ENCODE measurements at places on chromosomes 5 and 9.

GRCh38 chr9:36788534-36788933 is 215.8 kb downstream of the MELK start:
- no peak for DNase-seq

DNA sequence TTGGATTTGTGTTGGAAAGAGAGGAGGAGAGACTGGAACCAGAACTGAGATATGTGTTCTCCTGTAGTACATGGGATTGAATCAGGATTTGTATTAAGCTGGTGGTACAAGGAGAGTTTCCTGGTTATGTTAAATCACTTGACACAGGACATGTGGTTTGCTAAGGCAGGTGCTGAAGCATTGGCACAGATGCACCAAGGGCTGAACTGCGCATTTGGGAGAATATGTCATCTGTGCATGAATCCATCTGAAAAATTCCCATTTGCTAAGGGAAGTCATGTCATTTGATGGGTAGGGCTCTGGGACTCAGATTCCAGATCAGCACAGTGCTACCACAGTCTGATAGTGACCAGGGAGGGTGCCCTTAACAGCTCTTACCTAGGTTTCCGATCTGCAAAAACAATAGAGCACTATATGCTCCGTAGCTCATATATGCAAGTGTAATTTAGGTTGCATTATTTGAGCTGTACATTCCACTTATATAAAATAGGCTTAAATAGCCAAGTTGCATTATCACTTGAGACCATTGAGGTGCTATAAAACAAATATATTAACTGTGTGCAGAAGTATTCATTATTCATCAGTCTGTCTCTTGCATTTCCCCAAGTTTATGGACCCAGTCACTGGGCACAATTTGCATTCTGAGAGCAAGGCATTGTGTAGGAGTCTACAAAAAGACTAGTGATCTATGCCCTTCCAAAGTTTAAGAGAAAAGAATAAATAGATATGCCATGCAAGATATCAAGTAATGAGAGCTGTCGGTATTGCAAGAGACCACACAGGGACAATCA is 55.2 kb downstream of the ADAMTS16 start:
- DNase-seq: no peak

GRCh38 chr5:137446615-137447014 is 52.5 kb downstream of the SPOCK1 start:
- no peak for DNase-seq

- no peak for DNase-seq
Measured at GRCh38 chr5:104325356-104325755, 762.8 kb upstream of the NUDT12 start.

DNA sequence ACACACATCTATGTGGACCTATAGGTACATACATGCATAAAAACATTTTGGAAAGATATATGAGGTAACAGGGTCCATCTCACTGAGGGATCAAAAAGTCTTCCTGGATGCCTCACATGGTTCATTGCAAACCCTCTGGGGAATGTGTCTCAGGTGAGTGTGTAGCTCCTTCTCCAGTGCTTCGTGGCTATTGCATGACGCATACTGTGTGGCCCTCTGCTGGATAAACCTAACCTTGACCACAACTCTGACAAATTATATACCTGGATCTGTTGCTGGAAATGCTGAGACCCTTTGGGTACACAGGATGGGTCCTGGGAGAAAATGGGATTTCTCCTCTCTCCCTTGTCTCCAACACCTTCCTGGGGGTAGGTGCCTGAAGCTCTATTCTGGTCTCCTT is 91.9 kb downstream of the JAKMIP2 start:
- DNase-seq: no peak

DNA sequence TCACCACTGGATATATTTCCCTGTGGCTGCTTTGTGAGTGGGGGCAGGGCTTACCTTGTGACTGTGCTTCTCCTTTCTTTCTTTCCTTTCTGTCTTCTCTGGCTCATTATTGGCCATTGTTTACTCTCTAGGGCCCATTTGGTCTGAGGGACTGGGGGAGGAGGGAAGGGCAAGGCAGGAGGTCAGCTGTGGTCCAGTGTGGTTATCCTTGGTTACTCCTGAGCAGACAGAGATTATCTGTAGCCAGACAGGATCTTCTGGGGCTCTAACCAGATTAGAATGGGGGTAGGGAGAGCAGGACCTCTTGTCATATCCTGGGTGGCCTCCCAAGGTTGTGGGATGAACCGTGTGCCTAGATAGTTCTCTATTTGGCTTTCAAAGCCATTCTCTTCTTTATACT is 71.2 kb downstream of the ANKRD55 start:
- DNase-seq: no peak

DNA sequence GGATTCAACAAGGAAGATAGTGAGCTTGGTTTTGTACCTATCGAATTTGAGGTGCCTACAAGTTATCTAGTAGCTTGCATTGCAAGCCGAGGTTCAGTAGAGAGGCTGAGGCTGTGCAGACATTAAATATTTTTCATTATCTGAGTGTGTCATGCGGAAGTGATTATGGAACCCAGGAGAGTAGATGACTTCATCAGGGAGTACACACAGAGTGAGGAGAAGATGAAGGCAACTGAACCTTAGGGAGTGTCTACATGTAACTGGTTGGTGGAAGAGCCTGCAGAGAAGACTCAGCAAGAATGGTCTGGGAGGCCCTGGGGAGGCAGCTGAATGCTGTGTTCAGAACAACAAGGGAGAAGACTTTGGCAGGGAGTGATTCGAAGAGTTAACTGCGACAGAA is 393.9 kb downstream of the ARHGEF28 start:
- DNase-seq: no peak

GRCh38 chr5:54304040-54304439 is 6.3 kb downstream of the ARL15 start:
- no peak for DNase-seq

DNA sequence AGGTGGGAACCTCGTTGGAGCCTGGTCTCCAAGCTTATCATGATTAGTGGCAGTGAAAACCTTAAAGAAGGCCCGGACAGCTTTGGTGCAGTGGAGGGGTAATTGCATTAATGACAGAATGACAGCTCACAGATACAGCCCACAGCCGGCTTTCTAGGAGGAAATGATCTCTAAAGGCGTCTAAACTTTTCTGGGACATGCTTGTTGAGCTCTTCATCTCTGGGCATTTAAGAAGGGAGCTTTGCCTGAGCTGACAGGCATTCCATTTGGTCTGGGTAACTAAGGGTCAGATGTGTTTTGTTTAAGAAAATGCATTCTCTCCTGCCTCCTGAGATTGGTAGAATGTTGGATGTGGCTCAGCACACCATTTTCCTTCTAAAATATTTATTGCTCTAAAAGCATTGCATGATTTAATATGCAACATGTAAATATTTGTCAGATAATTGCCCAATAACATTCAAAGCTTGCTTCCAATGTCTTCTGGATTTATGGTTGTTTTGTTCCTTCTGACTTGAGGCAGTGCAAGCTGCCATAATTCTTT is 4.0 kb downstream of the ANKRD33B start:
- DNase-seq: no peak

GRCh38 chr9:38641985-38642864 is 21.8 kb upstream of the ANKRD18A start:
- DNase-seq: peak; percentile 80

- no peak for DNase-seq
Measured at GRCh38 chr5:170310256-170310926, 12.8 kb upstream of the LCP2 start.

- DNase-seq: no peak
Measured at GRCh38 chr9:123789554-123790292, 140.2 kb downstream of the DENND1A start.

- no peak for DNase-seq
Measured at GRCh38 chr5:167886196-167886595, 405.2 kb upstream of the WWC1 start.

DNA sequence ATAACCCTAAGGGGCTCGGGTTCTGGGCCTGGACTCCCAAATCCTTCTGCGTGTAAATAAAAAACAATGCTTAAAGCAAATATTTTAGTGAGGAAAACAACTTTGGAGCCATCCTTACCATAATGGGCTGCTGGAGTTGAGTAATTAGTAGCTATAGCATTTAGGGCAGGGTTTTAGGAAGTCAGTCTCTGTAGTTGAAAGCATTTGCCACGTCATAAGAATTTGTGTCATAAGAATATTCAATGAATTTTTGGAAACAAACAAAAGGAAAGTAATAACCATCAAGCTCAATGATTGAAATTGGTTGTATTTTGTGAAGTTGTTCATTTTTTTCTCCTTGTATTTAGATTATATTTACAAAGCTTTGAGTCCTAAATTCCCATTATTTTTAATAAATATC is 114.8 kb upstream of the ELL2 start:
- DNase-seq: no peak

- DNase-seq: no peak
Measured at GRCh38 chr5:150064681-150065220, 21.6 kb downstream of the CSF1R start.

GRCh38 chr9:129287619-129288305 is 109.7 kb upstream of the IER5L start:
- DNase-seq: no peak

- DNase-seq: no peak
Measured at GRCh38 chr9:115121181-115121580, 3.2 kb upstream of the TNC start.

GRCh38 chr5:147382776-147383175 is 127.1 kb downstream of the DPYSL3 start:
- peak; percentile 27 for DNase-seq

DNA sequence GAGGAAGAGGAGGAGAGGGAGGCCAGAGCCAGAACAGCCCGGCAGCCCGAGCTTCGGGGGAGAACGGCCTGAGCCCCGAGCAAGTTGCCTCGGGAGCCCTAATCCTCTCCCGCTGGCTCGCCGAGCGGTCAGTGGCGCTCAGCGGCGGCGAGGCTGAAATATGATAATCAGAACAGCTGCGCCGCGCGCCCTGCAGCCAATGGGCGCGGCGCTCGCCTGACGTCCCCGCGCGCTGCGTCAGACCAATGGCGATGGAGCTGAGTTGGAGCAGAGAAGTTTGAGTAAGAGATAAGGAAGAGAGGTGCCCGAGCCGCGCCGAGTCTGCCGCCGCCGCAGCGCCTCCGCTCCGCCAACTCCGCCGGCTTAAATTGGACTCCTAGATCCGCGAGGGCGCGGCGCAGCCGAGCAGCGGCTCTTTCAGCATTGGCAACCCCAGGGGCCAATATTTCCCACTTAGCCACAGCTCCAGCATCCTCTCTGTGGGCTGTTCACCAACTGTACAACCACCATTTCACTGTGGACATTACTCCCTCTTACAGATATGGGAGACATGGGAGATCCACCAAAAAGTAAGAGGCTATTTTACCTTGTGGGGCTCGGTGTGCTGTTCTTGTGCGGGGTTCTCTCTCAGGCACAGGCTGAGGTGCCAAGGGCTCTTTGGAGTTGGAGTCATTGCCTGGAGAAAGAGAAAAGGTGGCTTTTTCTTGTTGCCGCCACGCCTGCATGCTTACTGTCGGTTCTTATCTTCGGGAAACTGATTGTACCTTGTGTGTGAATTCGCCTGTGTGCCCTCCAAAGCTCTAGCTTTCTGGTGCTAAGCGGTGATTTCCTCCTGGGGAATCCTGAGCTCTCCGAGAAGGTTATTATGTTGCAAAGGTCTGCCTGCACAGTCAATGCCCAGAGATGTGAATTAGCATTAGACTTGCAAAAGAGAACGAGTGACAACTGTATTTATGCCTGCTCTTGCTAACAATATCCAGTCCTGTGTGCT is at the start of gene ISL1:
TSS of gene ISL1 (plus strand) at position 318 of the 991 bp plus-strand sequence. CDS start at position 542, 224 bp downstream.
- peak; percentile 59 for DNase-seq

DNA sequence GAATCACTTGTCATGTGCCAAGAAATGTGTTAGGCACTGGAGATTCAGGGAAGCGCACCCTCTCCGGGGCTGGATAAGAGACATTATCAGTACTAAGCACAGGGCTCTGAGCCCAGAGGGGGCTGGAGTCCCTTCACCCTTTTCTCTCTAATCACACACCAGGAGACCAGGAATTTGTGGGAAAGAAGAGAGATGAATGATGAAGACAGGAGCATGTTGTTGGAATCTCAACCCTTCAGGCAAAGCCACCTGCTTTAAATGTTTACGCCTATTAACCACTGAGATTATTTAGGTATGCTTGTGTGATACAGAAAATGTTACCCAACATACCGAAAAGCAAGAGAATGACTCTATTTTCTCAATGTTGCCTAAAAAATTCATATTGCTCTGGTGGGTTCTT is 119.8 kb downstream of the ENTREP1 start:
- no peak for DNase-seq

DNA sequence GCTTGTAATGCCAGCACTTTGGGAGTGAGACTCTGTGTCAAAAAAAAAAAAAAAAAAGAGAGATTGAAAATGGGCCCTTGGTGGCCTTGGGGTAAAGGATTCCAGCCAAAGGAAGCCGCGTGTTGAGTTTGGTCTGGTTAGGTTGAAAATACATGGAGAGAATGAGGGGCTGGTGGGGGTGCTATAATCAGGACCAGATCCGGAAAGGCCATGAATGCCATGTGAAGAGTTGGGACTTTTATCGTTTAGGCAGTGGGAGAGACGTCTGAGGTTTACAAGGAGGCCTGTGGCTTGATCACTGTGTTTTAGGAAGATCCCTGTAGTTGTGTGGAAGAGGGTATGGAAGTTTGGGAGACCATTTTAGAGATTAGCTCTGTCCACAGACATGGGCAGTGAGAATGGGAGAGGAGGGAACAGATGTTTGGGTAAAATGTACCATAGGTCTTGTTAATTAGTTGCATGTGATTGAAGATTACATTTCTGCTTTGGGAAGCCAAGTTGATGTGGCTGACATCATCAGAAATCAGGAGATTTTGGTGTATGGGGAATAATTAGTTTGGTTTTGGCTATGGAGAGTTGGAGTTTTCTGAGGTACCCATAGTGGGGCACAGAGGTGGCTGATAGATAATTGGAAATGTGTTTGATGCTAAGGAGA is 3.5 kb downstream of the MSANTD3 start:
- DNase-seq: no peak
